ENCODE measurements at places on chromosomes 2 and 18. TPM values are rescaled to one million over a fixed set of nuclear protein-coding genes. Genes with fewer than 3 reads are reported as not detected.

- peak; percentile 92 for DNase-seq
Observed at GRCh38 chr2:27016801-27017325, 15.9 kb upstream of the TMEM214 start.

- DNase-seq, result no peak
Observed at GRCh38 chr2:46132996-46133395, 164.2 kb upstream of the EPAS1 start.

- DNase-seq, result no peak
Observed at GRCh38 chr2:66494708-66495107, 59.8 kb downstream of the MEIS1 start.

- DNase-seq, result no peak
Observed at GRCh38 chr2:85088921-85089320, 44.3 kb upstream of the TCF7L1 start.

DNA sequence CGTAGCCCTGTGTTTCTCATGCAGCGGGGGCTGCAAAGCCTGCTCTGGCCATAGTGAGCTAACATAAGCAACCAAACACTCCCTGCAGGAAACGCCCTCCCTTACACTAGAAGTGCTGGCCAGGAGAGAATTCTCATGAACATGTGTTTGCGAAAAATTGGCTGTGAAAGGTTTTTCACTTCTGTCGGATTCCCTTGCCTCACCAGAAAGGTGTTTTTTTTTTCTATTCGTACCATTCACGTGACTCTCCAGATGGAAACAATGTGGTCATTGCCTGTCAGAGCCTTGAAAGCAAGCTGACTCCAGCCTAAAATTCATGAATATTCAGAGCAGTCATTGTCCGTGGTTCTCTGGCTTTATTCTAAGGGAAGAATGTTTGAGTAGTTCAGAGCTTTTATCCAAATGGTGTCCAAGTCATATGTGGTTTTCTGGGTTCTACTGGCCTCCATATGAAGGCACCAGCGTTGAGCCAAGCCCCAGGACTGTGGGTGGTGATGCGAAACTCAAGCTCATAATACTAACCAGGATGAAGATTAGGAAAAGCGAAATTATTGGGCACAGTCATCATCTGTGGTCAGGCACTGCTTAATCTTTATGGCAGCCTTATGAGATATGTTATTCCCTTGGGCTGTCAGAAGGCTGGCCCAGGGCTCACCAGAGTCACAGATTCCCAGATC is 236.4 kb downstream of the ALPK2 start:
- DNase-seq, result no peak

Gene TNFAIP6
- 123 TPM for total RNA-seq

Gene FBXO11
- total RNA-seq, result 84.0 TPM

GRCh38 chr2:232538671-232539070 is 821 bp upstream of the CHRNG start:
- DNase-seq, result no peak

DNA sequence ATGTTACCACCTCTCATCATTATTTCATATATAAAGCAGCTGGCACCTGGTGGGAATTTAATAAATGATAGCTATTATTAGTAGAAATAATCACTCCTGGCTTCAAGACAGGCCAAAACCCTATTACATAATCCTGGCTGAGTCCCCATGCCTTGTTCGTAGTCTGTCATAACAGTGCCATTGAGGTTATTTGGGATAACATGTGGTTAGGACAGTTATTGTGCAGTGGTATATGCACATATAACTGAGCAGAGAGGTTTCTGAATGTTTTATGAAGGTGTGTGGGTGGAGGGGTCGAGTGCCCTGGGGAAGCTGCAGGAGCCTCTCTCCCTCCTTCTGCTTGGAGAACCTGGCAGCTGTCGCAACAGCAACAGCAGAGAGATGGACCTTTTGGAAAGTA is 162.4 kb upstream of the NABP1 start:
- no peak for DNase-seq

DNA sequence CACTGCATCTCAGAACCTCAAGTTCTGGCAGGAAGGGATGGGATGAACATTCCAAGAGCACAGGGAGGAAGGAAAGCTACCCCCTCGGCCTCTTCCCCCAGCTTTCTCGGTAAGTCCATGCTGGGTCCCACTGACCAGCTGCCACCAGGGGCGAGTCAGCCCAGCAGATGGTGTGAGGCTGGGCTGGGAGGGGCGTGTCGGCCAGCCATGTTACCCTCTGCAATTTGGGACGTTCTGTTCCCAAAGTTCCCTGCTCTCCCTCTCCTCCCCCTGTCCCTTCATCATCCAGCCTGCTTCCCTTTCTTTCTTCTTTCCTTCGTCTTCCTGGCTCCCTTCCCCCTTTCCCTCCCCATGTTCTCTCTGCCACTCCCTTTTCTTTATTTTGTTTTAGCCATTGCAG is 74.3 kb upstream of the TNP1 start:
- no peak for DNase-seq

Gene GREB1L
- total RNA-seq, result not detected

DNA sequence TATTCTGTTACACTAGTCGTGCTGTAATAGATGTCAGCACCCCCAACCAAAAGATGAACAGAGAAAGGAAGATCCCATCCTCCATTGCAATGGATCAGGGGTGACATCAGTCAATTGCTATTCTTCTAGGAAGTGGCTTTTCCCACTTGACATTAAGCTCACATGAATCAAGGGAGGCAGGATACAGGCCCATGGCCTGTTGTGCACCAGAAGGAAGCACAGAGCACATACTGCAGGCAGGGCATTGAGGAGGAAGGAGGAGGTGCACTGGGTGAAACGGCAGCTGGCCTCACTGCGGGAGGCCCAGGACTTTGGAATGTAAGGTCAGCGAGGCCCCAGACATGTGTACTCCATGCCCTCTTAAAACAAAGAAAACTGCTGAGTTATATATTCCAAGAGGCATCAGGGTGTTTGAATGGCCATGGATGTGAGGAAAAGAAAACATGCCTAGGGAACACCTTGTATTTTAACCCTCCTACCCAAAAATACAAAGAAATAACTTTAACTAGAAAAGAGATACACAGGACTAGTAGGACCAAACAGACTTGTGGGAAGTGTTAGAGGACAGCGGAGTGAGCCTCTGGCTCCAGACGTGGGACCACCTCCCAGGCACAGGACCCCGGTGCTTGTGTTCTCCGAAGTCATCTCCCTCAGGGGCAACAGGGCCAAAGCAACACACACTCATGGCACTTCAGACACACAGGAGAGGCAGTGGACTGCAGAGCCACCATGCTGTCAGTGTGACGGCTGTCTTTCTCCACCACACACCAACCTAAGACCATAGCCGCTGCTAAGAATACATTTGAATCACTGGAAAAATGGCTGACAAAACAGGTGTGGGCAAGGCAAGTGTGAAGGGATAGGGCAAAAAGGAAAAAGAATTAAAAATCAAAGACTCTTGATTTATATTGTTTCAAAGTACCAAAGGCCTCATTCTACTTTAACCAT is 51.4 kb upstream of the RIOK3 start:
- DNase-seq, result no peak

GRCh38 chr2:143934626-143935481 is 585.1 kb downstream of the ZEB2 start:
- no peak for DNase-seq

DNA sequence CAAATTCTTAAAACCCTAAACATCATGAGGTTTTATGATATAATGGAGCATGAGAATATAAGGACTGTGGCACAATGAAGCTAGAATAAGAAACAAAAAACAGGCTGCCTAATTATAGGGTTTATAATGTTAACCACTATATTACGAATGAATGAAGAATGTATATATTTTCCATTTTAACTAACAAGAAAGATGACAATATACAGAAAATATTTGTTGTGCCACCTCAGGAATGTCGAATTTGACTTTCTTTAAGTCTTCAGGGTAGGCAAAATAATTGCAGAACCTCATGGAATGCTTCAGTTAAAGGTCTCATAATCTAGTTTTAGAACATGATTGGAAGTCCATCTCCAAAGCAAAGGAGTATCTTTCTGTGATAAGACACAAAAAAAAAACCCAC is 282.9 kb upstream of the SLC8A1 start:
- no peak for DNase-seq

GRCh38 chr2:144943293-144943941 is 423.5 kb upstream of the ZEB2 start:
- no peak for DNase-seq

Gene TUBA4B
- not detected for total RNA-seq

DNA sequence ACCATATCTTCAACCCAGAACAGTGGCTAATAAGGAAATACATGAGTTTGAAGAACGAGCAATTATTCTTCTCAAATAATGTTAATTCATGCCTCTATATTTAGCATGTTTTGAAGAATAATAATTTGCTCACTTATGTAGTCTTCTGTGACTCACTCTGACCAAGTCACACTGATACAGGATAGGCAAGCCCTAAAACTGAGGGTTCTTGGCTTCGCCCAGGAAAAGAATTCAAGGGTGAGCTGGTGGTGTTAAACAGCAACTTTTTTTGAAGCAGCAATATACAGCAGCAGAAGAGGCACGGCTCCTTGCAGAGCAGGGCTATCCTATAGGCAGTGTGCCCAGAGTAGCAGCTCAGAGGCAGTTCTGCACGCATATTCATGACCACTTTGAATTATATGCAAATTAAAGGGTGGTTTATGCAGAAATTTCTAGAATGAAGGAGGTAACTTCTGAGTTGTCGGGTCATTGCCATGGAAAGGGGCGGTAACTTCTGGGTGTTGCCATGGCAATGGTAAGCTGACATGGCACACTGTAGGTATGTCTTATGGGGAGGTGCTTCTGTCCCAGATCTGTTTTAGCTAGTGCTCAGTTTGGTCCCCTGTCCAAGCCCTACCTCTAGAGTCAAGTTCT is 200.6 kb downstream of the RND3 start:
- no peak for DNase-seq

DNA sequence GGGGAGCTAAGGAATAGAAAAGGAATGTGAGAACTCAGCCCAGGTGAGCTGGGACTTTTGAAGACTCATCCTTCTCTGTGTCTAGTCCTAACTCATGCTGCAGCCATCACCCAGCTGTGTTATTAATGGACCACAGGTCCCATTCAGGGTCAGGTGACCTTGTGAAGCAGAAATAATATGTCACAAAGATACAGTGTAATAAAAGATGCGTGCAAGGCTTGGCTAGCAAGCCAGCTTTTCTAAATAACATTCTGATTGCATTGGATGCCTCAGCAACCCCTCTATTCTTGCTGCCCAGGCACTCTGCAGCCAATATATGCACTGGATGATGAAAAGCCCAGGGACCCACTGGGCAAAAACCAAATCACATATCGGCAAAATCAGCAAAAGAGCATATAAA is 393.1 kb upstream of the PIK3C3 start:
- no peak for DNase-seq

Gene EML6
- total RNA-seq, result 1.7 TPM

DNA sequence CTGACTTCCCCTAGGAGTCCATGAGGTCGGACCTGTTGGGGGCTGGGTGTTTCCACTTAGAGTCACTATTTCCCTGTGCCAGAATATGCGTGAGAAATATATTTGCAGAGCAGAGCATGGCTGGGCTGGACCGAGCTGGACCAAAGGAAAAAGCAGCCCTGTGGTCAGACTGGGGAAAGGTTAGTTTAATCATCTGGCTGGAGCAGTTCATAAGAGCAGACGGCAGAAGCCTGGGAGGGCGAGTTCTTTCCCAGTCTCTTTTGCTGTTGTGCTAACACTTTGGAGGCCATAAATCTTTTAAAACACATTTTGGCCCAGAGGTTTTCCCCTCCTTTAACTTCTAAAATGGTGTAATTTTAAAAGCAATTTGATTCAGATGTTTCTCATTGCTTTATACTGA is 66.5 kb downstream of the GLI2 start:
- no peak for DNase-seq

Gene ERICH2
- not detected for total RNA-seq

GRCh38 chr2:49189512-49190225 is 35.4 kb upstream of the FSHR start:
- DNase-seq, result no peak

Gene NPAS2
- total RNA-seq, result 9.4 TPM

DNA sequence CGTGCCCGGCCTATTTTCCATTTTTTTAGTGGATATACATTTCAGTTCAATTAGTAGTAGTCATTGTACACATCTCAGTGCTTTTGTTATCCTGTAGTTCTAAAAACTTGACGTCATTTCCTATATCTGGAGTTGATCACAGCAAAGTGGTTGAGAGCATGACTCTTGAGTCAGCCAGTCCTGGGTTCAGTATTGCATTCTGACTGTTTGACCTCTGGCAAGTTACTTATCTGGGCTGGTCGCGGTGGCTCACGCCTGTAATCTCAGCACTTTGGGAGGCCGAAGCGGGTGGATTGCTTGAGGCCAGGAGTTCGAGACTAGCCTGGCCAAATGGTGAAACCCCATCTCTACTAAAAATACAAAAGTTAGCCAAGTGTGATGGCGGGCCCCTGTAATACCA is 50.4 kb upstream of the PPM1B start:
- DNase-seq, result no peak

DNA sequence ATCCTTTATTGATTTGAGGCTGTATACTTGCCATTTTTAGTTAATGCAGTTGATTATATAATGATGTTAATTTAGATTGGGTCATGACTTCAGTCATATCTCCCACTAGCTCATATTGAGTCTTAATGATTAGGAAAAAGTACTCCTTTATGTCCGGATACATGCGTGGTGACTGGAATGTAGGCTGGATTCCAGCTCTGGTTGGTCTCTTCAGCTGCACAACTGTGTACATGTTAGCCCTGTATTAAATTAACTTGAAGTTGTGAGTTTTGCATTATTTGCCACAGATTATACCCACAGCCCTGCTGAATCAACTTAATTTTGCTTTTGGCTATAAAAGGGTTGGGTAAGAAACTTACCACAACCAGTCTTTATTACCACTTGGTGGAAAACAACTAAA is 22.5 kb downstream of the MOB4 start:
- DNase-seq, result peak; percentile 15

DNA sequence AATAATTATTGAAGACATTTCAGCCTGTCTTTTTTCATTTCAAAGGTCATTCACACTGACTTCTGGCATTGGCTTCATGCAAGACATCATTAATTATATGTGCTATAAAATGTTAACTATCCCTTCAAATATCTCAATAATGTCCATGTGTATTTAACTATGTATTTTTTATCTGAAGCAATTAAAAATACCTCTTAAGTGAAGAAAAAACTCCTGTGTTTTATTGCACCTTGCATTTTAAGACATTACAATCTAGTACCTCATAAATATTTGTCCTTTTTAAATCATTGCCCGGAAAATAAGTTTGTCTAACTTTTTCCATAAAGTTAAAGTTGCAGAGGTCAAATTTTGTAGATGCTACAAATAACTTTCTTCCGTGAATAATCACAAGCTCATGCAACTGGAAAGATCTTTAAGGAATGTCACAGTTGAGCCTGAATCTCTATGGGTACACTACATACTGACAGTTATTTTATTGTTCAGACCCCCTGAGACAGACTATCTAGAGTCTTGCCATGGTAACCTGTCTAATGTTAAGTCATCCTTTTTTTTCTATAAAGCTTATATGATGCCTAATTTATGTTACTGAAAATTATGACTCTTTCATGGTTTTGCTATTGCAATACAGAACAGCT is 38.4 kb upstream of the COBLL1 start:
- DNase-seq, result no peak

Gene LIMS4
- total RNA-seq, result 2.3 TPM

- no peak for DNase-seq
Observed at GRCh38 chr18:15005313-15006130, 257.6 kb downstream of the ANKRD30B start.

Gene CHRND
- not detected for total RNA-seq

Gene DSC3
- not detected for total RNA-seq
